ENCODE measurements at places on chromosomes 6 and 20.

GRCh38 chr6:122412001-122412400 is 12.5 kb downstream of the HSF2 start:
- DNase-seq, result no peak

GRCh38 chr6:142296975-142297604 is 4.7 kb upstream of the ADGRG6 start:
- DNase-seq, result no peak

GRCh38 chr6:45488889-45489288 is 111.2 kb upstream of the SUPT3H start:
- no peak for DNase-seq

- no peak for DNase-seq
Observed at GRCh38 chr6:45610832-45611231, 233.1 kb upstream of the SUPT3H start.

DNA sequence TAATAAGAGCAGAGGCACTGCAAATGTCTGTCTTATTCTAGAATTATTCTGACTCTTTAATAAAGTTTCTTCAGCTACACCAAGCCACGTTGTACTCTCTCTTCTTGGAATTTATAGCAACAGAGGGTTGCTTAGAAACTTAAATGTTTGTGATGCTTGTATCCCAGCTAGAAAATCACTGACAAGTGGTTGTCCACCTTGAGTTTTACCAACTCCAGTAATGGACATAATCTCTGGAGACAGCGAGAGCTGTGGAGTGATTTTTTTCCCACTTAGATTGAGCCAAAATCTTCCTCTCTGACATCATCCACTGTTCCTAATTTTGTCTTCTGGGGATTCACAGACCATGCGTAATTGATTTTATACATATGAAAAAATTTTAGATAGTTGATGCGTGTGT is 8.0 kb downstream of the ECT2L start:
- no peak for DNase-seq

GRCh38 chr6:16204653-16205376 is 33.6 kb upstream of the GMPR start:
- no peak for DNase-seq

DNA sequence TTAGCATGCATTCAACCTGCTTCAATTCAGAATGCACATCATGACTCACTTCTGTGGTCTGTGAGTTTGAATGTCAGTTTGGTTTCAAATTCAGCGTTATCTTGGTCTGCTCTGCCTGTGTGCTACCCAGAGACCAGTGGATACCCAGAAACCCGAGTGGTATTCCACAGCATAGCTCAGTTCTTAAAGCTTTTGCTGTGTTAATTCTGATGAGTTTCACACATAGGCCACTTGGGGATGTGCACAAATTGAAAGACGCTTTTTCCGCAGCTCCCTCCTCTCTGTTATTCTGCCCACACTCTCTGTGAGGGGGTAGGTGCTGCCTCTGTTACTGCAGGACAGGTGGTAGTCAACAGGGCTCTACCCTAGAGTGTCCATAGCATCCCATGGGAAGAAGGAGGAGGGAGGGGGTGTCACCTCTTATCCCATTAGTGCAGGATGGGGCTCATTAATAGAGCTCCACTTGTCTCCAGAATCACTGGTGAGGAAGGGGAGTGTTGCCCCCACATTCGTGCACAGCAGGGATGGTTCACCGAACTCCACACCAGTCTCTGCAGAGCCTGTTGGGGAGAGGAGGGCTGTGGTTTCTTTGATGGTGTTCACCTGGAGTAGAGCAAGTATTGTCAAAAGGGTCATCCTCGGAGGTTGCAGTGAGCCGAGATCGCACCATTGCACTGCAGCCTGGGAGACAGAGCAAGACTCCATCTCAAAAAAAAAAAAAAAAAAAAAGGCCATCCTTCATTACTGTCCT is 29.2 kb upstream of the SDCBP2 start:
- no peak for DNase-seq

DNA sequence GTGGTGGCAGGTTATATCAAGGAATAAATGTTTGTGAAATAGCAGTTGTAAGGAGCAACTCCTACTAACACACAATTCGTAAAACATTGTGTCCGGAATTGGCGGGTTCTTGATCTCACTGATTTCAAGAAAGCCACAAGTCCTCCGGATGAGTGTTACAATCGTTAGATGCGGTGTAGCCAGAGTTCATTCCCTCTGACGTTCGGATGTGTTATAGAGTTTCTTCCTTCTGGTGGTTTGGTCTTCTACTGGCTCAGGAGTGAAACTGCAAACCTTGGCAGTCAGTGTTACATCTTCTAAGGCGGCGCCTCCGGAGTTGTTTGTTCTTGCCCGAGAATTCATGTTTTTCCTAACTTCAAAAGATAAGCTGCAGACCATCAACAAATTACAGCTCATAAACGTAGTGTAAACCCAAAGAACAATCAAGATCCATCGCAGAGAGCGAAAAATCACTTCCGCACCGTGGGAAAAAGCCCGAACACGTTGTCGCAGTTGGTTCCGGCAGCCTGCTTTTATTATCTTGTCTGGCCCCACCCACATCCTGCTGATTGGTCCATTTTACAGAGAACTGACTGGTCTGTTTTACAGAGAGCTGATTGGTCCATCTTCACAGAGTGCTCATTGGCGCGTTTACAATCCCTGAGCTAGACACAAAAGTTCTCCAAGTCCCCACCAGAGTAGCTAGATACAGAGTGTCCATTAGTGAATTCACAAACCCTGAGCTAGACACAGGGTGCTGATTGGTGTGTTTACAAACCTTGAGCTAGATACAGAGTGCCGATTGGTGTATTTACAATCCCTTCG is 58.2 kb downstream of the TRIM27 start:
- DNase-seq, result peak; percentile 54

- DNase-seq, result no peak
Observed at GRCh38 chr6:123895806-123896205, 92.1 kb downstream of the NKAIN2 start.

DNA sequence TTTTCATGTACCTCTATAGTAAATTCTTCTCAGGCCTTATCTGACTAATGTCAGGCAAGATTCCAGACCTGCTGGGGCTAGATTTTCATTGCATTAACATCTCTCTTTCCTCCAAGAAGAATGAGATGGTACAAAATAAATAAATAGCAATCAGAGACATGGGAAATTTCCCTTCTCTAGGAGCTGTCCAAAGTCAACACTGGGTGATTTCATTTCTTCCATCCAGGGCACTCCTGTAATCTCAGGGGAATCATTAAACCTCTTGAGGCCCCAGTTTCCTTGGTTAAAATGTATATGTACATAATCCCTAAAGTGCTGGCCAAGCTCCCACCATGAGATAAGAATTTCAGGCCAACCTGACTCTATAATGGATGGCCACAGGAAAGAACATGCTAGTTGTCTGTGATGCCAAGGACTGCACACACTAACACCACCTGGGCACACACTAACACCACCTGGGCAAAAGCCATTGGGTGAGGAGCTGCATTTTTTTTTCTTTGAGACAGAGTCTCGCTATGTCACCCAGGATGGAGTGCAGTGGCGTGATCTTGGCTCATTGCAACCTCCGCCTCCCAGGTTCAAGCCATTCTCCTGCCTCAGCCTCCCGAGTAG is 912 bp downstream of the IL17F start:
- no peak for DNase-seq

- DNase-seq, result no peak
Observed at GRCh38 chr6:23559587-23560343, 566.2 kb upstream of the NRSN1 start.

GRCh38 chr6:56660381-56660730 is 17.7 kb upstream of the DST start:
- DNase-seq, result no peak

DNA sequence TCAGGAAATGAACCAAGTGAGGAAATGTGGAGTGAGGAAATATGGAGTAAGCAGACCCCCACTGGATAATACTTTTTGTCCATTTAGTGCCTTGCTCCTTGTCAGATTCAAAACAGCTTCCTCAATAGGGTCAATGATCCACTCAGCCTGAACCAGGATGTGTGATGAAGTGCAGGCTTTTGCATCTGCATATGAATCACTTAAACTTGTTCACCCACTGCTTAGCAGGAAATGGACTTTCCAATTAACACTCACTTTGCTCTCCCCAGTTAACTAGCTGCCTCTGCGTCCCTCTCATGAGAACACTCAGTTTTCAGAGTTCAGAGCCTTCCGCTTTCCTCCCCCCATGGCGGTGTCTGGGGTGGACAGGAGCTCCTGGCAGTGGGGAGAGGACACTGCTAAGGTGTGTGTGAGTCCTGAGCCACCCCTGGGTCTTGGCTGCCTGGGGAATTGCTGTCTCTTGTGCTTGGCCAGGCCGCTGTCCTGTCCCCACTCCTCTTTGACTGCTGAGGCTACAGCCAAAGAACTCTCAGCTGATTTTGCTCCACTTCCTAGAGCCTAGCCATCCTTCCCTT is 621.8 kb downstream of the CDH26 start:
- no peak for DNase-seq

GRCh38 chr20:63519668-63520503 is 679 bp upstream of the PPDPF start:
- peak; percentile 52 for DNase-seq

- DNase-seq, result no peak
Observed at GRCh38 chr20:46157625-46158024, 39.5 kb downstream of the CD40 start.

DNA sequence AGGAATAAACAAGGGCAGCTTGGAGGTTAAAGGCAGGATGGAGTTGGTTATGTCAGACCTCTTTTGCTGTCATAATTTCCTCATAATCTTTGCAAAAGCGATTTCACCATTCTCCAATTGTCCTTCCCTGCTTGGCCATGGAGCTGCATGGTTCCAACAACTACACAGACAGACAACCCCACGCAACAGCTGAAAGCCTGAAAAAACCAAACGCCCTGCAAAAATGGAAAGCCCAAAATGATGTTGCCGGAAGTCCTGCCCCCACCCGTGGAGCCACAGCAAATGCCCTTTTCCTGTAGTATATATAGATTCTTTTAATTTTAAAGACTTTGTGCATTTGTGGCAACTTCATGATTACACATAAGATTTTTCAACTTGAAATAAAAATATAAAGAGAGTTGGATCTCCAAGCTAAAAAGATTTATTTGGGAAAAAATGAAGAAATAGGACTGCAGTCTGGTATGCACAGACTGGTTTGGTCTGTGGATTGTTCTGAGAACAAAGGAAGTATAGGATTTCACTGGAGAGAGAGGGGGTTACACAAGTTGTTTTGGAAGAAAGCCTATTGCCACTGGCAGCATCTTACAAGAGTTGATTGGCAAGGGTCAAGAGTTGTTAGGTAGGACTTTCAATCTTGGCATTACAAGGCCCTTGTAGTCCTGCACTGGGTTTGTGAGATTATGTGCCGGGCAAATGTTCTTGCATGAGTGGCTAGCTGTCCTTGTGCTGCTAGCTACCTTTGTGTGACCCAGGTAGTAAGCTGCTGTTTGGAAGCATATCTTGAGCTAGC is 190.0 kb downstream of the C6orf118 start:
- no peak for DNase-seq

DNA sequence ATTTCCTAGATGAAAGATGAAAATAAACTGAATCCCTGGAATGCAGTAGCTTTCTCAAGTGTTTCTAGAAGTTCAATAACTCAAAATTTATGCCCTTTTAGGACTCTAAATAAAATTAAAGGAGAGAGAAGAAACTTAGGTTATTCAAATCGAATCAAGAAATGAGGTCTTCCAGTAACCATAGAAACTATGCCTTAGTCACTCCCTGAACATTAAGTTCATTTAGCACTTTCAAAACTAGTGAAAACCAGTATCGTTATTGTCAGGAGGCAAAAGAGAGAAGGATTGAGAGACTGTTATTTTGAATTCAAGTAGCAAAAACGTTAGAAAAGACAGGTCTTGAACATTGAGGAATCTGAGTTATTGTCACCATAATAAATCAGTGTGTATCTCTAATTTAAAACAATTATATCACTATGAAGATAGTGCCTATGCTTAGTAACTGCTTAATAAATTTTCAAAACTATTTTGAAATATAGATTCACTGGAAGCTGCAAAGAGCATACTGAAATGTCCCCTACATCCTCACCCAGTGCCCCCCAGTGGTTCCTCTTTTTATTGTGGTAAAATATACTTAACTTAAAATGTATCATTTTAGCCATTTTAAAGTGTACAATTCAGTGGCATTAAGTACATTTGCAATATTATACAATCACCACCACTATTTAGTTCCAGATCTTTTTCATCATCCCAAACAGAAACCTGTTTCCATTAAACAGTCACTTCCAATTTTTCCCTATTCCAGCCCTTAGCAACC is 4.6 kb downstream of the RPP21 start:
- no peak for DNase-seq

DNA sequence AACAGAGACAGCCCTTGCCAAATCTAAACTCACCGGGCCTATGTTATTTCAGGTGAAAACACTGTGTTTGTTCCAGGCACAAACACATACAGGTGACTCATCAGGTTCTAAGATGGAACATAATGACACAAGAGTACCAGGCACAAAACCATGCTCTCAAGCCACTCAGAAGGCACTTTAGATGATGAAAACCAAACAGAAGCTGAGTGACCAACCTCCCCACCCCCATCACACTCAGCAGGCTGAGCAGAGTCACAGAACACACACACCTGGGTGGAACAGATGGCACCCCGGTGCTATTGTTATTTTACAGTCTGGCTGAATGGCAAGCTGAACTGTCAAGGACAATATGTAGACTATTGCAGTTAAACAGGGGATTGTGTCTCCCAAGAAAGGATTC is 20.6 kb upstream of the NKX2-2 start:
- no peak for DNase-seq

- DNase-seq, result no peak
Observed at GRCh38 chr6:159892053-159892452, 1.3 kb downstream of the MAS1 start.

- no peak for DNase-seq
Observed at GRCh38 chr20:54661880-54662465, 186.6 kb downstream of the DOK5 start.

- DNase-seq, result no peak
Observed at GRCh38 chr6:91994787-91995186, 1407.9 kb upstream of the MAP3K7 start.

DNA sequence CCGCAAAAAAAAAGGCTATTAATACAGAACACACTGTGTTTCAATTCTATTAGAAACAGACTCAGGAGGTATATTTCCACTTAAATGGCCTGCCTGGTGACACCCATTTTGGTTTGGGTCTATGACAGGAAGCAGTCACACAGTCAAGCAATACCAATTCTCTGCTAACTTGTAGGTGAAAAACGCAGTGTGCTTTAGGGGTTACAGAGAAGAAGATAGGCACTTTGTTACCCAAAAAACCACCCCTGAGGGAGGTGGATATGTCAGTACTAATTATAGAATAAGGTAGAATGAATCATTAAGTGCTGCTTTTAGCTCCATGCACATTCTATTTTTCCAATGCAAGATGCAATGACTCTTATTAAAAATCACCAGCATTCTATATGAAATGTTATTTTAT is 53.8 kb downstream of the DNAAF9 start:
- DNase-seq, result no peak

GRCh38 chr6:37280162-37280887 is 22.4 kb upstream of the TMEM217 start:
- DNase-seq, result no peak

GRCh38 chr20:32191422-32191821 is 16.1 kb downstream of the PLAGL2 start:
- DNase-seq, result no peak
